ENCODE measurements at places on chromosomes 1 and 21.

GRCh38 chr1:14065486-14065885 is 365.5 kb downstream of the PRDM2 start:
- no peak for DNase-seq

GRCh38 chr1:2146836-2147517 is 47.6 kb downstream of the FAAP20 start:
- no peak for DNase-seq

GRCh38 chr1:218080863-218081262 is 204.2 kb upstream of the RRP15 start:
- DNase-seq, result no peak

- no peak for DNase-seq
Measured at GRCh38 chr1:153505576-153505975, 30.2 kb downstream of the S100A6 start.

DNA sequence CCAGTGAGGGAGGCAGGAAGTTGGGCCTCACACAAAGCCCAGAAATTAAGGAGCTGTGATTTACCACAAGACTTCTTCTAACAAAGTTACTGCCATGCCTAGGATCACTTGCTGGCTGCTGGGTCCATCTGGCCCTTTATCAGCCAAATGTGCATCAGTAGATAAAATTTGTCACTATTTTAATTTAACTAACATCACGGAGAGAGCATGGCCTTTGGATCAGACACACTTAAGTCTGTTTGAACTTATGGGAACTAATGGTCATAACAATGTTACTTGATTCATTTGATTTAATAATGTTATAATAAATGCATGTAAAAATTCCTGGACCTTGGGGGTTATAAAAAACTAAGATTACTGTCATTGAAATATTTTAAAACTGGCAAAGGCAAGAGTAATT is 67.2 kb upstream of the CCDC190 start:
- DNase-seq, result no peak

DNA sequence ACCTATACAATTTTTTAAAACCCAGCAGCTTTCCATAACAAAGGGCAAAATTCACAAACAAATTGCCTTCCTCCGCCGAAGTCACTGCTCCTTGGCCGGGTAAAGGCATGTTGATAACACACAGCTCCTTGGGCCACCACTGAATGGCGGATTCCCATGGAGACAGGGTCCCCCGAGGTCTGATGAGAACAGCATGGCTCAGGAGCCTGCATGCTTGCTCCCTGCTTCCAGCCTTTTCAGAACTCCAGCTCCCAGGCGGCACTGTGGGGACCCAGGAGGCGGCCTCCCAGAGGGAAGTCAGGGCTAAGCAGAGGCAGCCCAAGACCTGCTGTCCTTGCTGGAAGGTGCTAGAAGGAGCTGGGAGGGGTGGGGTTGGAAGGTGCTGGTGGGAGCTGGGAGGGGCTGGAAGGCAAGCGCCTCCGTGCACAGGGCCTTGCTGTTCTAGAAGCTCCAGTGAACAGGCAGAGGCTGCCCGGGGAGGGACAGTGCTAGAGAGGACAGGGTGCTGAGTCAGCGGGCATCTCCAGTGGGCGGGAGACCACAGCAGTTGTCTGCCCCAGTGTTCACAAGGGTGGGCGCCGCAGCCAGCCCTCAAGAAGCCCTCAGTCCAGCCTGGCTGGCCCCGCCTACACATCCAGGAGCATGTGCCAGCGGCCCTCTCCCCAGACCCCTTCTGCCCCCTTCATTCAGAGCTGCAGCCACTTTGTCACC is 35.1 kb downstream of the PRDM16 start:
- no peak for DNase-seq

- DNase-seq, result no peak
Measured at GRCh38 chr1:200207711-200208126, 180.2 kb downstream of the NR5A2 start.

GRCh38 chr21:45166931-45167330 is 92.6 kb downstream of the ADARB1 start:
- DNase-seq, result no peak

- no peak for DNase-seq
Measured at GRCh38 chr1:73886716-73887115, 311.3 kb downstream of the LRRIQ3 start.

- DNase-seq, result no peak
Measured at GRCh38 chr1:76138217-76138616, 63.7 kb downstream of the ST6GALNAC3 start.

All from left ventricle myocardium inferior (tissue), 1 donor.